ENCODE measurements at places on chromosomes 1 and 21.

GRCh38 chr1:190847166-190847565 is 369.5 kb upstream of the BRINP3 start:
- no peak for DNase-seq

DNA sequence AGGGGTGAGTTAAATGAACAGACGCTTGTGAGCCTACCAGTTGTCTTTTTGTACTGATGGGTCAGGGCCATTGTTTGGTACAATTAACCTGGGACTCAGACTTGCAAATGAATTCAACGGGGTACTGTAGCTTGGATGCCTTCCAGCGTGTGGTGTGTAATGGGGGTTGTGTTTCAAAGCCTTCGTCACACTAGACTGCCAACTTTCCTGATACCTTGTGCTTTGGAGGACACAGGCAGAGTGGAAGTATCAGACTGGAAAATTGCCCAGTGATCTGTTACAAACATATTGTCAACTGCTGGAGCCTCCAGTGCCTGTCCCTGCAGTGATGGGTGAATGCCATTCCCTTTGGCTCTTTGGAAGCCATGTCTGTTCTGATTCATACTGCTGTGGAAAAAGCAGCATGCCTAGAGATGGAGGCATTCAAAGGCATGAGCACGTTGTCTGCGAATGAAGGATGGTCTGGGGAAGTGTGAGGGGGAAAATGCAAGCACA is 384.5 kb downstream of the LMX1A start:
- peak; percentile 9 for DNase-seq

DNA sequence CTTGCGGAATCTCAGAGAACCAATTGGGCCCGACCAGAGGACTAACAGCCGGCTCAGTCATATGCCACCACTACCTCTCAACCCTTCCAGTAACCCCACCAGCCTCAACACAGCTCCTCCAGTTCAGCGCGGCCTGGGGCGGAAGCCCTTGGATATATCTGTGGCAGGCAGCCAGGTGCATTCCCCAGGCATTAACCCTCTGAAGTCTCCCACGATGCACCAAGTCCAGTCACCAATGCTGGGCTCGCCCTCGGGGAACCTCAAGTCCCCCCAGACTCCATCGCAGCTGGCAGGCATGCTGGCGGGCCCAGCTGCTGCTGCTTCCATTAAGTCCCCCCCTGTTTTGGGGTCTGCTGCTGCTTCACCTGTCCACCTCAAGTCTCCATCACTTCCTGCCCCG is 49.8 kb downstream of the ACP6 start:
- DNase-seq: no peak

DNA sequence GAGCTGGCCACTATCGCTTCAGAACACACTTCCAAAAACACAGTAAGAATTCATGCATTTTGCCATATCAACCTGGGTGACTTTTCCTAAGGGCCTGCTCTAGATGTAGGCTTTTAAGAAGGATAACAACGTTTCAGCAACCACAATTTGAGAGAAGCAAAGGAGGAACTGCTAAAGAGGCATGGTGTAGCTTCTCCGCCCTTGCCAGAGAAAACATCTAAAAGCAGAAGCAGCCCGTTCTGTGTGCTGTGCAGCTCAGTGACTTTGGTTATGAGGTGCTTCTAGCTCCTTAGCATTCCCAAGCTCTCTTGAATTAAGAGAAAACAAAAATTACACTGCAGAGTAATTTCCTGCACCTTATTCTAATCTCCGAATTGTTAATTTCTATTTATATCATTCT is 2.7 kb downstream of the PER3 start:
- DNase-seq: no peak

DNA sequence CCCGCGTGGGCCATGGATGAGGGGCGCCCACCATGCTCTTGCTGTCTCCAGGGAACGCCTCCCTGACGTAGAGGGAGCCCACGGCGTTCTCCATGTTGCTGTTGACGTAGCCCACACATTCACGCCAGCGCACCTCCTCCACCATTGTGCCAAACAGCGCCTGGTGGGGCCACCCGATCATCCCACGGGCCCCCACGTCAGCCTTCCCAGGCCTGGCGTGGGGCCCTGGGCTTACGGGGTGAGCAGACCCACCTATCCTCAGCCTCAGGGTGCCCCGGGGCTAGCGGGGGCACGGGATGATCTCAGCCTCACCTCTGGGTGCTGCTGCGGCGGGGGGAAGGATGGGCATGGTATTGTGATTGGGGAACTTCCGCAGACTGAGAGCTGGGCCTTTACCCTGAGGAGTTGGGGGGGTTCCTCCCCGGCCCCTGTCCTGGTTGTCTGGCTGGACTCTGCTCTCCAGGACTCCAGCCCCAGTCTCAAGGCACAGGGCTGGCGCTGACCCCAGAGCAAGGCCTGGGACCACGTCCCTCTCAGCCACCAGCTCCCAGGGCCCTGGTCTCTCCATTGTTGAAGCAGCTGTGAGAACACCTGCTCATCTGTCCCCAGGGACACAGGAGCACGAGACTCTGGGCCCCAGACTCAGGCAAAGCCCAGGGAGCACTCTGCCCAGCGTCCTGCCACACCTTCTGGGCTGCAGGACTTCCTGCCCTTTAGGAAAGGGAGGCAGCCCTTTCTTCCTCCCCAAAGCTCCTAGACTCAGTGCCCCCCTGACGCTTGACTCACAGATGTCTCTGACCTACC is 10.2 kb downstream of the PRXL2B start:
- no peak for DNase-seq

DNA sequence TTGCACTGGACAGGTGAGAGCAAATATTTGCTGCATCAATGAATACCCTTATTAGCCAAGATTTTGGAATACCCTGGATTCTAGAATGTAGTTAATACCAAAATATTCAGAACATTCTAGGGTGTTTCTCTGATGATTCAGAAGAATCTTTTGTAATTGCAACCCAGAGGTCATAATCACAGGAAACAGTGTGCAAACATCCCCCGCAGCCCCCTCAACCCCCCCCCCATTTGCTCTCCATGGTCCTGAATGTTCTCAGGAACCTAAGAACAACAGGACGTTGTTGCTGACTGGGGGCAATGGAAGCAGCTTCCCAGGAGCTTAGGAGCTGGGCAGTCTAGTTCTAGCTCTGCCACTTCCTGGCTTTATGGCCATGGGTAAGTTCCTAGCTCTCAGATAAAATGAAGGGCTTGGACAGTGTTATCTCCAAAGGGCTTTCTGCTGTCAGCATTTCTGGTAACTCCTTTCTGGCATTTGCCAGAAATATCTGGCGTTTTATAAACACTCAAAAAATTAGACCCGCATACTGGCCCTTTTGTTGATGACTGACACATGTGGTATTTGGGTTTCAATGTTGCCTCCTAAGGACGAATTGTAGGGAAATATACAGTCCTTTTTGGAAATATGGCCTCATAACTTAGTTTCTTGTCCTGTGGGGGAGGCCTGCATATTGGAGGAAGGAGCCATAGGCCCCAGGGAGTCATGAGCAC is 178.6 kb downstream of the RRAGC start:
- DNase-seq: no peak

GRCh38 chr1:232493869-232494268 is 136.1 kb downstream of the SIPA1L2 start:
- DNase-seq: no peak

DNA sequence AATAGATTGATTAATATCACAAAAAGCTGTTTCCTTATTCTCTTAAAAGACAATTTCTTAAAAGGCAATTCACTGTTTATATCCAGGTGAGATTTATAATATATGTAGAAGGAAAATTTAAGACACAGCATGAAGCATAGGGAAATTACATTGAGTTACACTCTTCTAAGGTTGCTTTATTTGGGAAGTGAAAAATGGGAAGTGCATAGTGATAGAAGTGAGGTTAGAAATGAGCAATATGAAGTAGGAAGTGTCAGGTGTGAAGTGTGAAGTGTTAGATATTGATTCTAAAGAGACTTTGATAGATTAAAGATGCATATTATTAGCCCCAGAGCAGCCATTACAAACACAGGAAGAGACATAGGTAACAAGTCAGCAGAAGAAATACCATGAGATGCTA is 40.3 kb downstream of the FH start:
- no peak for DNase-seq

GRCh38 chr21:35520302-35520701 is 471.2 kb upstream of the RUNX1 start:
- no peak for DNase-seq

DNA sequence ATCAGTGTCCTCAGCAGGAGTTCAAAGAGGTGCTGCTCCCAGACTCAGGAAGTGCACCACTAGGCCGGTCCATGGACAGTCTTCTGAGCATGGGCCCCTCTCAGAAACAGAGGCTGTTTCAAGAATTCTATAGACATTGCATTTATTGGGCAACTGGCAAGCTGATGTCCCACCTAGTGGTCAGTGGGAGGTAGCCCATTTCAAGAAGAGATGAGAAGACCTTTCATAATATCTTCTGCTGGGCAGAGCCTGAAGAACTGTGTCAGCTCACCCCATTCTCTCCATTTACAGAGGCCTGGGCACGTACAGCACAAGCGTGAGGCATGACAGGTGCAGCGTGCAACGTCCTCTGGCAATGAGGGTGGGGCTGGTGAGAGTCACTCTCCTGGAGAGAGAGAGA is 216.0 kb downstream of the DYRK1A start:
- no peak for DNase-seq

DNA sequence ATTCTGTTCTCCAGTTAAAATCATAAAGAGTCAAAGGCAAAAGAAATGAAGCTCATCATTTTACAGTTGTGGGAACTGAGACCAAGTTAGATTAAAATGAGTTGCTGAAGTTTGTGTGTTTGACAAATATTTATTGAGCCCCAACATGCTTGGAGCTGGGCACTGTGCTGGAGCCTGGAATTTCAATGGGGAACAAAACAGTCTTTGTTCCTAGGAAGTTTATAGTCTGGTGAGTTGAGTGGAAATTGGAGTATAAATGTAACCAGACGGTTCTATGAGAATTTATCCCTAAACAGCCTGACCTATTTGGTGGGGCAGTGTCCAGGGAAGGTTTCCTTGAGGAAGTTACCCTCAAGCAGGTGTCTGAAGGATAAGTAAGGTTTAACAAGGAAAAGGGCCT is 294.4 kb downstream of the PRDM2 start:
- DNase-seq: no peak

GRCh38 chr1:190049314-190049713 is 428.4 kb downstream of the BRINP3 start:
- no peak for DNase-seq

Measured in DMS79 (cell line).